NT2/D1 (cell line): ENCODE measurements at places on chromosomes 16 and 17.

DNA sequence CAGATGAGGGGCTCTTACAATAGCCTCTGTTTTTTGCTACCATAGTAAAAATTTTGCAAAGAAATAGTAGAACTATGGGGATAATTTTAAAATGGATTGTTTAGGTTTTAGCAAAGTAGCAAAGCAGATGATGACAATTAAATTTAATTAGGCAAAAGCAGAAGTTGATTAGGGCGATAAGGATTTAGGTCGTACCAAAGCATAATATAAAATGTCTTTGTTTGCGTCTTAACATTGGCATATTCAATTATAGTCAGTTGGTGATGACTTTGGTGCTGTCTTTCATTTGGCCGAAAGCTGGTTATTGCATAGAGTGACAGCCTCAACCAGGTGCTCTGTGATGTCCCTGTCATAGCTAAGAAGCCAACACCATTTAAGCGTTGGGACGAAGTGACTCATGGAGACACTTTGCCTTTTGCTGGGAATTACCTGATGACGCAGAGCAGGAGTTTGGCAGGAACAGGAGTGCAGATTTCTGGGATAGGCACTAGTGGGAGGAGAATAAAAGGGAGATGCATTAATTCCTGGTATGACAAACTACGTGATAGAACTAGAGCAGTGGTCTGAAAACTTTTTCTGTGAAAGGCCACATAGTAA lies 38.3 kb downstream of the MAP2K6 start:
- no peak for DNase-seq

DNA sequence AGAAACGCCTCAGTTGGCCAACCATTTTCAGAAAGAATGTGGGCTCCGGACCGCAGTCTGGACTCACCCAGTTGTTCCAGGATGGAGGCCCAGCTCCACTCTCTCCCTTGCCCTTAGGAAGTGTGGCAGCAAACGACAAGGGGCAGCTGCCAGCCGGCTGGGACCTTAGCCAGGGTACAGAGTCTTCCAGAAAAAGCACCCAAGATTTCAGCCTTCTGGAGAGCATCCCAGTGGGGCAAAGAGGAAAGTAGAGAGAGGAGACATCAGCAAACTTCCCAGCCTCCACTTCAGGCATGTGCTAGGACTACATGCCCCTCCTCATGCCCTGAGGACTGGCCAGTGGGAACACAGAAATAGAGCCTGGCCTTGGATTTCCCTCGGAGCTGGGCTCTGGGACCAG lies 56.8 kb upstream of the SCNN1B start:
- DNase-seq, result no peak

GRCh38 chr16:66692341-66692740 lies 4.2 kb downstream of the CMTM4 start:
- DNase-seq, result no peak

DNA sequence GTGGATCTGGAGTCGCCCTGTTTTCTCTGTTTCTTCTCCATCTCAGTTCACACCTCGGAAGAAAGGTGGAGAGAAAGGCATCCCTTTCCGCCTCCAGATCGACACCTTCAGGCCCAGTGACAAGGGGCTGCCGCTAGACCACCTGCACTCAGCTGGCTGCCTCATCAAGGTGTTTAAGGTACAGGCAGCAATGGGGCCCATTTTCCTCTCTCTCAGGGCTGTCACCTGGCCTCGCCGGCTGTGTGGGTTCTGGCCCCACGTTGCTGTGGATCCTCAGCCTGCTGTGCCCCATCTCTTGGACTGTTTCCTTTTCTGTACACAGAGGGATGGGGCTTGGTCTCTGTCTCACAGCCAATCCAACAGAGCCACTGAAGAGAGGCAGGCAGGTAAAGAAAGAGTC lies 17.4 kb upstream of the STAC2 start:
- no peak for DNase-seq

GRCh38 chr17:82324566-82325285 lies 7.3 kb upstream of the CD7 start:
- no peak for DNase-seq

DNA sequence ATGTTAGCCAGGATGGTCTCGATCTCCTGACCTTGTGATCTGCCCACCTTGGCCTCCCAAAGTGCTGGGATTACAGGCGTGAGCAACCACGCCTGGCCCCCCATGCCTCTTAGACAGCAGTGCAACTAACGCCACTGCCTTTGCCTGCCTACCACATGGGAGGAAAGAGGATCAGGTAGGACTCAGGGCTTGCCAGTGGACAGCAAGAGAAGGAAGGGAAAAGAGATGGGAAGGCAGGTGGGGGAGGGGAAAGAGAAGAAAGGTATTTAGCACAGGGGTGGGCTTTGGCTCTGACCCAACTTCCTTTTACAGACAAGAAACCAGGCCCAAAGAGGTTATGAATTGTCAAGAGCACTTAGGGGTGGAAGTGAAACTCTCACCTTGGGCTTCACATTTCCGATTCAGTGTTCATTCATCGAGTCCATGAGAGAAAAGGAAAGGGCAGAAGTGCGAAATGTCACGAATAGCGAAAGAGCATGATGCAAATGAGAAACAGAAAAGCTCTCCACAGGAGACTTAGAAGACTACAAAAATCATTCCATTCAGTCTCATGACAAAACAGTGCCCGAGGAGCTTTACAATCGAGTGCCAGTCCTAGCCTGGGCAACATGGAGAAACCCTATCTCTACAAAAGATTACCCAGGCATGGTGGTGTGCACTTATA lies 36.4 kb downstream of the CDK5R1 start:
- DNase-seq, result no peak

GRCh38 chr16:1466968-1467521 lies 7.8 kb downstream of the CLCN7 start:
- no peak for DNase-seq

DNA sequence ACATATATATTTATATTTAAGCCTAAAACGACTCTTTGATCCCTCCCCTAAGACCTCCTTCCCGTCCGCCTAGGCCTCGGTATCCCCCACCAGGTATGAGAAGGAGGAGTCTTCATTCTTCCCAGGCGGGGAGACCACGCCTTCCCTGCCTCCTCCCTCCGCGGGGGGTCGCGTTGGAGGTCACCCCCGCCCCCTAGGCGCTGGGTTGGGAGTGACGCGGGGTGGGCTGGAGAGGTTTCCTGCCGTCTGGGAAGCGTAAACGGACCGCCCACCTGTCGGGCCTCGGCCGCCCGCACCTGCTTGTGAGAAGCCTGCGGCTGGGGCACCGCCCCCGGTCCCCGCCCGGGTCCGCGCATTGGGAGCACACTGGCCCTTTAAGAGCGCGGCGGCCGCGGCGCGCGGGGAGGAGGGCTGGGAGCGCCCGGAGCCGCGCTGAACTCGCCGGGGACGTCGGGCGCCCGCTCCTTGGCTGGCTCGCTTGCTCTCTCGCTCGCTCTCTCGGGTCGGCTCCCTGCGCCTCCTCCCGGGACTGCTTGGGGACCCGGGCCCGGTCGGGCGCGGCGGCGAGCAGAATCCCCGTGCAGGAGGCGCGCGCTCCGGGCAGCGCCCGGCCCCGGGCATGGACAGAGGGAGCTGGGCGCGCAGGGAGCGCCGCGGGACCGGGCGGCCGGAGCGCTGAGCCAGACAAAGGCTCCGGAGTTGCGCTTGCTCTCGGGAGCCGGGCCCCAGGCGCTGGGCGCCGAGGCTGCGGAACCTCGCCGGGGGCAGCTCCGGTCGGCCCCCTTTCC lies at the start of gene MMP15:
TSS of gene MMP15 (plus strand) at position 404 of the 788 bp plus-strand sequence. CDS start 597 bp downstream, outside the sequence.
- DNase-seq, result peak; percentile 82

- DNase-seq, result no peak
These were observed 139.6 kb downstream of the XYLT1 start for GRCh38 chr16:17331071-17331607.

- no peak for DNase-seq
These were observed 126.9 kb downstream of the KATNIP start for GRCh38 chr16:27676839-27677238.

- DNase-seq, result no peak
These were observed 108.3 kb downstream of the ZNF423 start for GRCh38 chr16:49747654-49748053.

DNA sequence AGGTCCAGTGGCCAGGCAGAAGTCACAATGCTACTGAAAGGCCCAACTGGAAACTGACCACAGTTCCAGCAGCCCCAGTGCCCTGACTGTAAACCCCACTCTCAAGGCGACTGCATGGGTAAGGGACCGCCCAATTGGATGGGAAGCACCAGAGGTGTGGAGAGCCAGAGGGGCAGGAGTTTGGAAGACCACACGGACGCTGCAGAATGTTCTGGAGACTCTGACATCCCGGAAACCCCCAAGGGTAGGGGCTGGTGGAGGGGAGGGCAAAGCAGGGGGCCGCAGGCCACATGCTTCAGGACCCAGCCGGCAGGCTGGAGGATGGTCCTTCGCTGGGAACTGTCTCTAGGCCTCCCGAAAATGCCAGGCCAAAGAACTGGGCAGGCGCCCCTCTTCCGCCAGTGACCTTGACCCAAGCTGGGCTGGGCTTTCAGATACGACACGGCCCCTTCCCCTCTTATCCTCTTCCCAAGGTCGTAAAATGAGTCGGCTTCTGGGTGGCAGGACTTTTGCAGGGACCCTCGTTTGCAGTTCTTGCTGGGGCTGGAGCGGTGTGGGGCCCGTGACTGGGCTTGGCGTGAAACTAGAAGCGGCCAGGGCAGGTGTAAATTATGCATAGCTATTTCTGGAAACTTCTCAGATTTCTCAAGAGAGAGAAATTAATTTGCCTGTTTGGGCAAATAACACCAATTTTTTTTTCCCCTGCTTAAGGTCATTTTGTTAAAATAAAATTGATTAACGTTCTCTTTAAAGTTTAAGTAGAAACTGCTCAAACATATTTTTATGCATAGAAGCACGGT lies 110.2 kb downstream of the C16orf78 start:
- no peak for DNase-seq

DNA sequence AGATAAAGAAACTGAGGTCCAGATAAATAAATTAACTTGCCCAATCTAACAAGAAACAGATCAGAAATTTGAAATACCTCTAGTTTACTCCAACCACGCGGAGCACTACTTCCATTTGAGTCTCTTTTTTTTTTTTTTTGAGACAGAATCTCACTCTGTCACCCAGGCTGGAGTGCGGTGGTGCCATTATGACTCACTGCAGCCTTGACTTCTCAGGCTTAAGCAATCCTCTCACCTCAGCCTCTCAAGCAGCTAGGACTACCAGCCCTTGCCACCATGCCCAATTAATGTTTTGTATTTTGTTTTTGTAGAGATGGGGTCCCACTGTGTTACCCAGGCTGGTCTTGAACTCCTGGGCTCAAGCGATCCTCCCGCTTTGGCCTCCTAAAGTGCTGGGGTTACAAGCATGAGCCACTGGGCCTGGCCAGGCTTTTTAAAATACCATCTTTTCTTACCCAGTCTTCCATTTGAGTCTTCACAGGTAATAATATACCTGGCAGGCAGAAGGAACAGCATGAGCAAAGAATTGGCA lies 3.3 kb upstream of the NACA2 start:
- no peak for DNase-seq

DNA sequence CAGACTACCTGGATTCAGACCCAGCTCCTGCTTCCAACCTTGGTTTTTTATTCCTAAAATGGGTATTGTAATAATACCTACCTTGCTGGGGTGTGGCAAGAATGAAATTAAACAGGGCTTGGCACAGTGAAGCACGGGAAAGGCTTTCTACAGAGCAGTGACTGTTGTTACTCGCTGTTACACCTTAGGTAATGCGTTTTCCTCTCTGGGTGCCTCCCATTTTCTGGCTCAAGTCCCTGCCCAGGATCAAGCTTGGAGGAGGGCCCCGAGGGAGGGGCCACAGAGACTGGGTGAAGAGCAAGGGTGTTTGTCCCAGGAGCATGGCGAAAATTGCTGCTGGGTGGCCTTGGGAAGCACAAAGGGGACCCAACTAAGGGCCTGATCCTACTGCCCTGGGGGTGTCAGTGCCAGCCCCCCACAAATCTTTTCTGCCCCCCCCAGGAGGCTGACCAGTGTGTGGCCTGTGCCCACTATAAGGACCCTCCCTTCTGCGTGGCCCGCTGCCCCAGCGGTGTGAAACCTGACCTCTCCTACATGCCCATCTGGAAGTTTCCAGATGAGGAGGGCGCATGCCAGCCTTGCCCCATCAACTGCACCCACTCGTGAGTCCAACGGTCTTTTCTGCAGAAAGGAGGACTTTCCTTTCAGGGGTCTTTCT lies 13.3 kb downstream of the MIEN1 start:
- no peak for DNase-seq
